Smooth muscle cell of trachea (primary cell): ENCODE measurements at places on chromosomes 2 and 18. TPM values are rescaled to one million over a fixed set of nuclear protein-coding genes. Genes with fewer than 3 reads are reported as not detected.

KIF1A gene
- total RNA-seq, result not detected in 2 replicates

RNU2-63P gene
- not detected in 2 replicates for total RNA-seq

PLEKHM3 gene
- 15.6 and 16.0 TPM in 2 replicates for total RNA-seq

CABLES1 gene
- 10.2 and 35.7 TPM in 2 replicates for total RNA-seq

TMEM178A gene
- 1.0 and 1.3 TPM in 2 replicates for total RNA-seq

C2orf42 gene
- 22.8 and 36.2 TPM in 2 replicates for total RNA-seq

CPSF3 gene
- total RNA-seq, result 52.8 and 83.0 TPM in 2 replicates

NGEF gene
- 0.44 and 4.3 TPM in 2 replicates for total RNA-seq

MC4R gene
- not detected in 2 replicates for total RNA-seq
